ENCODE measurements at places on chromosomes 13 and 19. TPM values are rescaled to one million over a fixed set of nuclear protein-coding genes. Genes with fewer than 3 reads are reported as not detected.

The ZNF723 gene
- total RNA-seq, result not detected

The EEF2 gene
- total RNA-seq, result 1,813 TPM

The LGALS16 gene
- total RNA-seq, result not detected

GRCh38 chr19:2355168-2356035 lies 4.7 kb upstream of the TMPRSS9 start:
- H3K4me1 ChIP-seq, result no peaks in the 10 kb centered on the region
- no peaks in the 10 kb centered on the region for H3K36me3 ChIP-seq
- no peak overlapping the region for H3K27ac ChIP-seq
- H3K27me3 ChIP-seq, result peaks cover 4% of the 10 kb centered on the region
- no peak overlapping the region for H3K4me3 ChIP-seq

DNA sequence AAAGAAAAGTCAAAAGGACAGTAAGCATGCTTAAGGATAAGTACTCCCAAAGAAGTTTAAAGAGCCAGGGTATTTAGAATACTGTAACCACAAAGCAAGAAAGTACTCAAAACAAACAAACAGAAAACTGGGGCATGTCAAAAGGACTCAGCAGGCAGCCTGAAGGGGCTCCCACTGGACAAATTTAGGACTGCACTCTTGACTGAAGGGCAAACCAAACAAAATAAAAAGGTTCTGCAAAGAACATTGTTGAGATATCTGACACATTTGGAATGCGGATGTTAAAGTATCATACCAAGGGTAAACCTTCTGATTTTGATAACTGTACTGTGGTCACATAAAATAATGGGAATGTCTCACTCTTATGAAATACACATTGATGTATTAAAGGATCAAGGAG lies 157.4 kb downstream of the TNFSF13B start:
- no peaks in the 10 kb centered on the region for H3K27me3 ChIP-seq
- no peaks in the 10 kb centered on the region for H3K4me1 ChIP-seq
- no peak overlapping the region for H3K4me3 ChIP-seq
- no peak for DNase-seq
- no peaks in the 10 kb centered on the region for H3K36me3 ChIP-seq

DNA sequence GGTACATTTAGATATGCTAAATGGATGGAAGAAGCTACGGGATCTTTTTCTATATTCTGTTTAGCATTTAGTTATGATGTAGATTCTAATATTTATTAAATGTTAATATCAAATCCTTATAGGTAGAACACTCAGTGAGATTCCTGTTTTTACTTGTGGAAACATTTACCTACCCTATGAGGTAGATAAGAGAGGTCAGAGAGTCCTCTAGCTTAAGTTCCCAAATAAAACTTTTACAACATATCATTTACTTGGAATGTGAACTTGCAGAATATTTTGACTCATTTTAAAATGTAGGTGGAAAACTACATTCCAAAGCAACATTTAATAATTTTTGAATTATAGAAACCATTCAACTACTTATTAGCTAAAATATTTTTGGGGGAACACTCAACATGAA lies 63.7 kb downstream of the UBL3 start:
- H3K27ac ChIP-seq, result no peak overlapping the region
- no peaks in the 10 kb centered on the region for H3K36me3 ChIP-seq
- H3K4me3 ChIP-seq, result no peak overlapping the region
- H3K4me1 ChIP-seq, result no peaks in the 10 kb centered on the region
- DNase-seq, result no peak

GRCh38 chr19:48403606-48404005 lies 10.1 kb downstream of the GRIN2D start:
- peak; percentile 68 for DNase-seq
- H3K27ac ChIP-seq, result no peak overlapping the region
- no peak overlapping the region for H3K4me3 ChIP-seq
- no peaks in the 10 kb centered on the region for H3K36me3 ChIP-seq
- H3K4me1 ChIP-seq, result peaks cover 2% of the 10 kb centered on the region
- no peaks in the 10 kb centered on the region for H3K27me3 ChIP-seq

DNA sequence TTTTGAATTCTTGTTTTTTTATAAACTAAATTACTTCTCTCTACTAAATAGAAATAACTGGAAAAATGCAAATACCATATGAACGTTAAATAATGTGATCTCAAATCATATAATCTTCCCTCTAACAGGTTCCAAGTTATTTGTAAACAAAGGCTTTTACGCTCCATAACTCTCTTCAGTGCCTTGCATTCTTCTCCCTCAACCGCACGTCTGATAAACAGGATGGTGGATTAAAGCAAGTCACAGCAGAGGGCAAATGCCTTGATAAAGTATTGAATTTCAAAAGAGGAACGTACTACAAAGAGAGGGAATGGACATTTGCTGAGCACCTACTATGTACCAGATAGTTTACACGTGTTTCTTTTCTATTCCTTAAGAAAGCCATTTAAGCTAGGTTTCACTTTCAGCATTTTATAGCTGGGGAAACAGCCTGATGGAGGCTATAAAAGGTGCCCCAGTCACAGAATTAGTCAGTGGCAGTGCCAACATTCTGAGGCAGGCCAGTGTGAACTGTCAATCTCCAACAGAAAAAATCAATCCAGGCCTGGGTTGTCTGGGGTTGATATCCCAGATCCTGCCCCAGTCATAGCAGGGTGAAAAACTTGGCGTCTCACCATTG lies 15.8 kb downstream of the MRPS31 start:
- H3K4me1 ChIP-seq, result no peaks in the 10 kb centered on the region
- peaks cover 10% of the 10 kb centered on the region for H3K36me3 ChIP-seq
- no peak for DNase-seq
- H3K4me3 ChIP-seq, result no peak overlapping the region
- no peaks in the 10 kb centered on the region for H3K27me3 ChIP-seq

DNA sequence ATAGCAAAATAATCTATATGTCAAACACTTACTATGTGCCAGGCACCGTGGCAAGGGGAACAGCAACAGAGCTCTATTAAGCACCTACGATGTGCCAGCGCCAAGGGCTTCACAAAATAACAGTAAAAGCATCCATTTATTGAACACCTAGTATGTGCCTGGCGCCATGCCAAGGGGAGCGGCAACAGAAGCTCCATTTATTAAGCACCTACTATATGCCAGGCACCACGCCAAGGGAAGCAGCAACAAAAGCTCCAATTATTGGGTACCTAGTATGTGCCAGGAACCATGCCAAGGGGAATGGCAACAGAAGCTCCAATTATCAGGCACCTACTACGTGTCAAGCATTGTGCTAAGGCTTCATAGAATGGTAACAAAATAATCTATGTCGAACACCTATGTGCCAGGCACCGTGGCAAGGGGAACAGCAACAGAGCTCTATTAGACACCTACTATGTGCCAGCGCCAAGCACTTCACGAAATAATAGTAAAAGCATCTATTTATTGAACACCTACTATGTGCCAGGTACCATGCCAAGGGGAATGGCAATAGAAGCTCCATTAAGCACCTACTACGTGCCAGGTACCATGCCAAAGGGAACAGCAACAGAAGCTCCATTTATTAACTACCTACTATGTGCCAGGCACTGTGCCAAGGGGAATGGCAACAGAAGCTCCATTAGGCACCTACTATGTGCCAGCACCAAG lies 107.7 kb downstream of the PTPRS start:
- H3K27me3 ChIP-seq, result no peaks in the 10 kb centered on the region
- no peak overlapping the region for H3K4me3 ChIP-seq
- no peak for DNase-seq
- no peaks in the 10 kb centered on the region for H3K36me3 ChIP-seq
- no peaks in the 10 kb centered on the region for H3K4me1 ChIP-seq

GRCh38 chr19:21023901-21024300 lies 3.4 kb downstream of the ZNF430 start:
- no peak for DNase-seq
- H3K4me1 ChIP-seq, result no peaks in the 10 kb centered on the region
- H3K27me3 ChIP-seq, result no peaks in the 10 kb centered on the region
- no peaks in the 10 kb centered on the region for H3K36me3 ChIP-seq
- H3K4me3 ChIP-seq, result no peak overlapping the region

GRCh38 chr13:94292323-94292640 lies 187.2 kb downstream of the DCT start:
- no peaks in the 10 kb centered on the region for H3K36me3 ChIP-seq
- no peak for DNase-seq
- H3K4me3 ChIP-seq, result no peak overlapping the region
- H3K27ac ChIP-seq, result no peak overlapping the region
- no peaks in the 10 kb centered on the region for H3K4me1 ChIP-seq

- no peak for DNase-seq
- no peaks in the 10 kb centered on the region for H3K4me1 ChIP-seq
- no peaks in the 10 kb centered on the region for H3K36me3 ChIP-seq
- no peak overlapping the region for H3K27ac ChIP-seq
These were observed 21.7 kb downstream of the CSNK1G2 start for GRCh38 chr19:1962674-1963073.

GRCh38 chr13:99220199-99220935 lies 19.7 kb downstream of the UBAC2 start:
- no peaks in the 10 kb centered on the region for H3K36me3 ChIP-seq
- H3K4me3 ChIP-seq, result no peak overlapping the region
- H3K4me1 ChIP-seq, result peaks cover 8% of the 10 kb centered on the region

Measured in kidney (tissue), 22 donors.